ENCODE measurements at places on chromosomes 2 and 18.

DNA sequence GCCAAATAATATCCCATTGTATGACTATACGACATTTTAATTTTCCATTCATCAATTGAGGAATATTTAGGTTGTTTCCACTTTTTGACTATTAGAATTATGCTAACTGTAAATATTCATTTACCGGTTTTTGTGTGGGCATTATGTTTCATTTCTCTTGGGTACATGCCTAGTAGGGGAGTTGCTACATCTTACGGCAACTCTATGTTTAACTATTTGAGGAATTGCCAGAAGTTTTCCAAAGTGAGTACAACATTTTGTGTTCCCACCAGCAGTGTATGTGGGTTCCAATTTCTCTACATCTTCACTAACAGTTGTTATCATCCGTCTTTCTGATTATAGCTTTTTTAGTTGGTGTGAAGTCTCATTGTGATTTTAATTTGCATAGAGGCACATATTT lies 1.6 kb upstream of the KDSR start:
- DNase-seq, result no peak

- no peak for DNase-seq
These were observed 86.4 kb downstream of the ARL4C start for GRCh38 chr2:234410526-234410925.

DNA sequence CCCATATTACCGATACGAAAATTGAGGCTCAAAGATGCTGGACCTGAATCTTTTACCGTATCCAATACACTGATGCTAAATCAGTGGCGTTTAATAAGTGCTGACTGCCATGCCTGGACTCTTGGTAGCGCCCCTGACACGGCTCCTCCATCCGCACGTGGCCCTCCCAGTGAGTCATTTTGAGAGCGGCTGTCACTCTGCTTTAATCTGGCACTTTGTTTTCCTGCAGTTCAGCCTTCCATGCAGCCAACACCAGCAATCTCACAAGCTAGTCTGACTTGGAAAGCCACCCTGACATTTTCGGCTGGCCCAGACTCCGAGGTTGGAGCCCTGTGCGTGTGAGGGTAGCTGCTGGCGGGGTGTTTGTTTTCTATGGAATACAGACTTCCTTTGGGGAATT lies 155.1 kb upstream of the LMAN1 start:
- DNase-seq, result no peak

GRCh38 chr2:98808546-98808945 lies 77.6 kb upstream of the MGAT4A start:
- no peak for DNase-seq

DNA sequence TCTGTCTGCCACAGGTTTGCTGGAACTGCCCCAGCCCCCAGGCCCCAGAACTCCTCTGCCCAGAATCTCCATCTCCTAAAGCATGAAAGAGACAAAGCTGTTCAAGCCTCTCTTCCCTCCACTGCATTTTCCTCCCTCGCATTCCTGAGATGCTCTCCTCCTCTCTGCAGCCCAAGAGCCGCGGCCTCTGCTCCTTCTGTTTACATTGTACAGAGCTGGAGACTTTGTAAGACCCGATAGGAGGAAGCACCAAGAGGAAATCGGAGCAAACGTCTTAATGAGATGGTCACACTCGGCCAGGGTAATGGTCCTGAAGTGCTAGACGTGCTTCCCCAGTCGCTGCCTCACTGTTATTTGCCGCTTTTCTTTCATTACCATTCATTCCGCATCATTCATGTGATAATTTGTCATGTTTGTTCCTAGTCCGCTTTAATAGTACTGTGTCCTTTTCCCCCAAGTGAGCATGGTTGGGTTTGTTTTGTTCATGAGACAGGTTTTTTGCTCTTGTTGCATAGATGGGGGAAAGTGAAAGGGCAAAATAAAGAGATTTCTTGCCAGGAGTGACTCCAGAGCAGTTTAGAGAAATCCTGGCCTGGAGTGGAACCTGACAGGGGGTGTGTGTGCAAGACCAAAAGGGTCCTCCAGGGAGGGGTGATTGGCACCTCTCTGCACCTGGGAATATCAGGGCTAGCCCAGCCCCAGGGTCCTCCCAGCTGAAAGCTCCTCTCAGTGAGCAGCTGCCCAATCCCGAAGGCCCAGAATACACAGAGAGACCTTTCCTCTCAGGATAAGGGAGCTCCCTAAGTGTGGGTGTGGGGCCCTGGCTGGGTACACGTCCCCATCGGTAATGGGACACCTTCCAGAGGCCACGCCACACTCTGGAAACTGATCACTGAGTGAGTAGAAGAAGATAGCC lies 44.9 kb upstream of the ID2 start:
- no peak for DNase-seq

Measured in activated CD4-positive, alpha-beta T cell treated with anti-CD3 and anti-CD28 coated beads for 48 hours (primary cell).